ENCODE measurements at places on chromosomes 1 and 21.
A peak's percentile ranks its signal among the peaks of the same experiment; 100 is the strongest.

GRCh38 chr1:20472121-20472520, 13.9 kb downstream of the CAMK2N1 start:
- no peak for DNase-seq

- DNase-seq, result no peak
Observed at GRCh38 chr1:101566883-101567538, 330.2 kb downstream of the S1PR1 start.

DNA sequence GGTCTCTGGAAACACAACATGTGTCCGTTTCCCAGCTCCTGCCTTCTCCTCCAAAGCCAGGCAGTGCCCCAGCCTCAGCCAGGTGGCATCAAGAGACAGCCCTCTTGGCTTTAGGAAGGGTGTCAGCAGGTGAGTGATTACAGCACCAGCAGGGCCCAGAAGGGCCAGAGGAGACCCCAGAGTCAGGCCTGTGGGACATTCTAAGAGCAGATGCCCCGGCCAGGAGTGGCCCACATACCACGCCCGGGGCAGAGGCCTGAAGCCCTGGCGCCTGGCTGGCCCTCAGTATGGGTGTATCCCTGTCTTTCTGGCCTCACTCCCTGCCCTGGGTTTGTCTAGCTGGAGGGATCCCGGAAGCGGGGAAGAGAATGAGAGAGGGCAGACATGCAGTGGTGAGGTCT, 109.2 kb downstream of the CASZ1 start:
- DNase-seq, result no peak

- no peak for DNase-seq
Observed at GRCh38 chr21:24890021-24890420, 717.3 kb downstream of the MRPL39 start.

- peak; percentile 39 for DNase-seq
Observed at GRCh38 chr21:18522181-18522972, 118.8 kb upstream of the TMPRSS15 start.

All from fibroblast of upper back skin (primary cell).